ENCODE measurements at places on chromosomes 2 and 18.

GRCh38 chr2:76256458-76257088, 545.9 kb upstream of the GCFC2 start:
- DNase-seq, result no peak

- no peak for DNase-seq
Observed at GRCh38 chr2:238979636-238980035, 131.8 kb downstream of the TWIST2 start.

DNA sequence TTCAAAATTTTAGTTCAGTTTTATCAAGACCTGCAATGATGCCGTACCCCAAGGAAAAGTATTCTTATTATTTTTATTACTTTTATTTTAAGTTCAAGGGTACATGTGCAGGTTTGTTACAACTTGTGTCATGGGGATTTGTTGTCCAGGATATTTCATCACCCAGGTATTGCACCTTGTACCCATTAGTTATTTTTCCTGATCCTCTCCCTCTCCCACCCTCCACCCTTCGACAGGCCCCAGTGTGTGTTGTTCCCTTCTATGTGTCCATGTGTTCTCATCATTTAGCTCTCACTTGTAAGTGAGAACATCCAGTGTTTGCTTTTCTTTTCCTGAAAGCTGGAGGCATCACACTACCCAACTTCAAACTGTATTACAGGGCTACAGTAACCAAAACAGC, 122.0 kb downstream of the CCDC102B start:
- DNase-seq, result no peak

- DNase-seq, result no peak
Observed at GRCh38 chr2:26195040-26195984, 22.4 kb downstream of the GAREM2 start.

DNA sequence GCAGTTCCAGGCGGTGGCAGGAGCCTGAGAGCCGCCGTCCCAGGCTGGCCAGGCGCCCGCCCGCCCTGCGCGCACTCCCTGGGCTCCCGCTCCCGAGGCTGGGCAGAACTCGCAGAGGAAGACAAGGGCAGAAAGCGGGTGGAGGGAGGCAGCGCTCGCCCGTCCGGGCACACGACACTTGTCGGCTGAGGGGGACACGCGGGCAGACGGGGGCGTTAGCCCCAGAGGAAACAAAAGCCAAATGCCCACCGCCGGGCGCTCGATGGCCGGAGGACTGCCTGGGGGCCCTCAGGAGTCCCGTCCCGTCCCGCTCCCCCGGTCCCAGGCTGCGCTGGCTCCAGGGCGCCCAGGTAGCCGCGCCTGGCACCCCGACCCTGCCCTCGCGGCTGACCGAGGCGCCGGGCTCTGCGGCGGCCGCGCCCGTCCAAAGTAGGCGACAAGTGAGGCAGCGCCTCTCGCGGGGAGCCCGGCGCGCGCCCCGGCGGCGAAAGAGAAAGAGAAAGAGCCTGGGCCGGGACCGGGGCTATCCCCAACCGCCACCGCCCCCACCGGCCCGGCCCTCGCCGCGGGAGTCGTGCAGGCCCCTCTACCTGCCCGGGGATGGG, 491 bp downstream of the L3MBTL4 start:
- DNase-seq, result no peak

GRCh38 chr2:170332676-170333402, 154.9 kb downstream of the MYO3B start:
- DNase-seq, result no peak

DNA sequence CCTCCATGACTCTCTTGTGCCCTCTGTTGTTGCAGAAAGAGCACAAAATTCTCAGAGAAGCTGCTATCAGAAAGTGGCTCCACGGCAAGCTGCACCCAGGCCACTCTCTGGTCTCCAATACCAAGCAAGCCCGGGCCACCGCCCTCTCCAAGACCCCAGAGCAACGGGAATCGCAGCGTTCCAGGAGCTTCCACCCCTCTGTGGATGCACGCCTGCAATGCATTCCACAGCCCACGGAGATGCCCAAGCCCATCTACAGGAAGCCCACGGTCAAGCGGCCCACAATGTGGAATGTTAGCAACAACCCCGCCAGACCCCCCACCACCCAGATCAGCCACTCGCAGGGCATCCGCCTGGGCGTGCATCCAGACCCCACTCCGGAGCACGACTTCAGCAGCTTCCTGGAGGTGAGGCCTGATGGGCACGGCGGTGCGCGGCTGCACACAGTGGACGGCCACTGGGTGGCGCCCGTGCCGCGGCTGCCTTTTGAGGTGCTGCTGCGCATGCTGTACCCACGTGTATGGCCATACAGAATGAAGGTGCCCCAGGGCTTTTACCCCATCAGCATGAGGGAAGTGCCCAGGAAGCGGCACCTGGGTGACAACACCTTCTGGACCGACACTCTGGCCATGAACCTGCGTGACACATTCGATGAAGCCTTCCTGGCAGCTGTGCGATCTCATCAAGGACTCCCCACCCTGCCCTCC, 6.3 kb downstream of the ANKRD53 start:
- peak; percentile 50 for DNase-seq

DNA sequence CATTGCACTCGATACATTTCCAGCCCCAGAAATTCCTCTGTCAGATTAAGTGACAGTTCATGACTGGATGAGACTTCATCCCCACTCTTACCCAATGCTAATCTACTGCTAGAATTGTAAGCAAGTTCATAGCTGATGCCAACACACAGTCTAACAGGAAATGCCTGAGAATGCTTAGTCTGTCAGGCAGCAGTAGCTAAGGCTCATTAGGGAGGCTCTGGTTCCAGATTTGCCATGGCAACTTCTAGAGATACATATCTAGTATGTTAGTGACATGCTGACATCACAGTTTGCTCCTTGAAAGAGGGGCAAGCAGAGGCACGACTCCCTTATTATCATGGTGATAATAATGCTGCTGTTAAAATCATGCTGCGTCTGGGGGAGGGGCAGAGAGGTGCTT, 198.4 kb downstream of the RBM43 start:
- DNase-seq, result peak; percentile 35

GRCh38 chr2:163081754-163082153, 243.2 kb upstream of the KCNH7 start:
- DNase-seq, result no peak

DNA sequence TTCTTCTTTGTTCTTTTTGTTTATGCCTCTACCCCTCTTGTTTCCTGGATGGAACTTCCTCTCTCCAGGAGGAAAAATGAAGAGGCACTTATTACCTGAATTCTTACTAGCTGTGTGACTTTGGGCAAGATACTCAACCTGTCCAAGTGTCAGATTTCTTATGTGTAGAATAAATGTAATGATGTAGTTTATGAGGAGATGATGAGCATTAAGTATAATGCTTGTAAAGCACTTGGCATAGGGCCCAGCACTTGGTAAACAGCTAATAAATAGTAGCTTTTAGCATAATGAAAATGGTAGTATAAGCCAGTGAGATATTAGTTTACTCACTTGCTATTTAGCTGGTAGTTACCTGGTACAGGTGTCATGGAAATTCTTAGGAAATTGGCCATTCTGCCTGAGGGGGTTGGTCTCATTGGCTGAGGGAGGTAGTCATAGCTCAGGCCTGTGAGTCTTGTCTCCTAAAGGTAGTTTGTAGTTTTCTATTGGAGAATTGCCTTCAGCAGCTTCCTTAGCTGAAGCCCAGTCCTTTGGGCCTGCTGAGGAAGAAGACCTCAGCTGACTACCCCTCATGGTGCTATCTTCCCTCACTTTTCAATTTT, 133.4 kb upstream of the NABP1 start:
- DNase-seq, result no peak

GRCh38 chr2:238378230-238379095, 48.3 kb upstream of the ASB1 start:
- DNase-seq, result no peak

DNA sequence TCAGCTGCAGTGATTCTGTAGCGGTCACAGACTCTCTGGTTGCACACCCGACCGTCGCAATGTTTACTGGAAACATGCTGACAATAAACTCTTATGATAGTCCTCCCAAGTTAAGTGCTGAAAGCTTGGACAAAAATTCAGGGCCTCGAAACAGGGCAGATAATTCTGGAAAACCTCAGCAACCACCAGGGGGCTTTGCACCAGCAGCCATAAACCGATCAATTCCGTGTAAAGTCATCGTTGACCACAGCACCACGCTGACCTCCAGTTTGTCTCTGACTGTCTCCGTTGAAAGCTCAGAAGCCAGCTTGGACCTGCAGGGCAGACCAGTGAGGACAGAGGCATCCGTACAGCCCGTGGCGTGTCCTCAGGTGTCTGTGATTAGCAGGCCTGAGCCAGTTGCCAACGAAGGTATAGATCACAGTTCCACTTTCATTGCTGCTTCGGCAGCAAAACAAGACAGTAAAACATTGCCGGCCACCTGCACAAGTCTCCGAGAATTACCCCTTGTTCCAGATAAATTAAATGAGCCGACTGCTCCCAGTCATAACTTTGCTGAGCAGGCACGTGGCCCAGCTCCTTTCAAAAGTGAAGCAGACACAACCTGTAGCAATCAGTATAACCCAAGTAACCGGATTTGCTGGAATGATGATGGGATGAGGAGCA, 166.1 kb downstream of the ASXL3 start:
- DNase-seq, result no peak

GRCh38 chr2:32699151-32699550, 71.3 kb downstream of the TTC27 start:
- DNase-seq, result no peak

- no peak for DNase-seq
Observed at GRCh38 chr2:101740555-101740964, 43.1 kb downstream of the MAP4K4 start.

GRCh38 chr2:238897911-238898311, 50.0 kb downstream of the TWIST2 start:
- DNase-seq, result no peak

- DNase-seq, result no peak
Observed at GRCh38 chr18:79881695-79882094, 69.8 kb downstream of the SLC66A2 start.

- no peak for DNase-seq
Observed at GRCh38 chr18:45580127-45580526, 35.1 kb upstream of the SLC14A2 start.

- no peak for DNase-seq
Observed at GRCh38 chr2:134716721-134717243, 2.0 kb downstream of the TMEM163 start.

GRCh38 chr2:190136825-190137224, 74.3 kb upstream of the MSTN start:
- DNase-seq, result no peak

- peak; percentile 49 for DNase-seq
Observed at GRCh38 chr18:21110713-21111345, 784 bp downstream of the ROCK1 start.

DNA sequence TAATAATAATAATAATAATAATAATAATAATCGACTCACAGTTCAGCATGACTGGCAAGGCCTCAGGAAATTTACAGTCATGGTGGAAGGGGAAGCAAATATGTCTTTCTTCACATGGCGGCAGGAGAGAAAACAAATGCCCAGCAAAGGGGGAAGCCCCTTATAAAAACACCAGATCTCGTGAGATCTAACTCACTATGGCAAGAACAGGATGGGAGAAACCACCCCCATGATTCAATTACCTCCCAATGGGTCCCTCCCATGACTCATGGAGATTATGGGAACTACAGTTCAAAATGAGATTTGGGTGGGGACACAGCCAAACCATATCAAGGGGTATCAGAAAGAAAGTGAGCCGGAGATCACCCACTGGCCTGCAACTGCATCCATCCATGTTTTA, 40.5 kb upstream of the PAPOLG start:
- DNase-seq, result no peak

GRCh38 chr2:237449193-237449881, 35.4 kb upstream of the COL6A3 start:
- no peak for DNase-seq

DNA sequence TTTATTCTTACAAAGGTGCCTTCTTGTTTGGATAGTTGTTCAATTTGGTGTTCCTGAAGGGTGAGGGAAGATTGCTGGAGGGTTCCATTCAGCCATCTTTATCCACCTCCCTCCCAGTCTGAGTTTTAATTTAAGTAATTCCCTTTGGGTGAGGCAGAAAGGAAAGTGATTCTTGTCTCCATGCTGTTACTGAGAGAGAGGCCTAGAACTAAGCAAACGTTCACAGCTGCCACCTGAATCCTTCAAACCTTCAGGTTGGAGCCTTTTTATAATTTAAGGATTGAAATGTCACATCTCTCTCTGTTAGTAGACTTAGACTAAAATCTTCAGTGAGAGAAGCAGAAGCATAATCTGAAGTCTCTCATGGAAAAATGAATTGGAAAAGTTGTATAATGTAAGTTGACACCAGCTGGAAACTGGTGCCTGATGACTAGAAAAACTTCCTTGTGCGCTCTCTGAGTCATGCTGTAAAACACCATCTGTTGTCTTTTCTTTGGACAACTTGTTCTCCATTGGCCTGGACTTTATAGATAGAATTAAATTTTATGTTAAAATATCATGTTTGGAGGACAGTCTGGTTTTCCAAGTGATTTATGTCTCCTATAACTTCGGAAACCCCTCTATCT, 14.6 kb downstream of the STRADB start:
- DNase-seq, result peak; percentile 83

GRCh38 chr2:101869527-101869926, 122.2 kb upstream of the IL1R2 start:
- DNase-seq, result no peak

- DNase-seq, result no peak
Observed at GRCh38 chr2:12896318-12896982, 179.7 kb downstream of the TRIB2 start.

- no peak for DNase-seq
Observed at GRCh38 chr18:55559739-55560138, 28.3 kb downstream of the TCF4 start.

DNA sequence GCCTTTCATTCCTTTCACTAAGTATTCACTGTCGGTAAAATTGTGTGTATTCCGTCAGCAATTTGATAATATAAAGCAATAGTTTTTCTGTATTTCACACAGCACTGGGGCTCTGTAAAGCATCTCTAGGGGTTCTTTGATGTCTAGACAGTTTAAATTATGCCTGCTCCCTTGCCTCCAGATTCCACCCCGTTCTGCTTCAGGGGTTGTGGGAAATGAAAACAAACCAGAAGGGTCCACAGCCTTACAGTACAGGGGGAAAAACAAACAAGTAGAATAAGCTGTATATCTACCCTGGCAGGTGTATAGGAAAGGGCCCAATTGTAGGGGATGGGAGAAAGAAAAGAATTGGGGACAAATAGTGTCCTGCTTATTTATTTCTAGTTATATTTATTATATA, 63.1 kb downstream of the ASXL3 start:
- DNase-seq, result no peak

- DNase-seq, result no peak
Observed at GRCh38 chr2:122680662-122681061, 925.2 kb downstream of the TSN start.

- no peak for DNase-seq
Observed at GRCh38 chr2:152552888-152553287, 164.4 kb downstream of the PRPF40A start.

- DNase-seq, result no peak
Observed at GRCh38 chr18:70559446-70559845, 270.6 kb downstream of the SOCS6 start.
